ENCODE measurements at places on chromosomes 11 and 22.

GRCh38 chr11:12441231-12441861, 64.0 kb downstream of the PARVA start:
- DNase-seq = no peak

DNA sequence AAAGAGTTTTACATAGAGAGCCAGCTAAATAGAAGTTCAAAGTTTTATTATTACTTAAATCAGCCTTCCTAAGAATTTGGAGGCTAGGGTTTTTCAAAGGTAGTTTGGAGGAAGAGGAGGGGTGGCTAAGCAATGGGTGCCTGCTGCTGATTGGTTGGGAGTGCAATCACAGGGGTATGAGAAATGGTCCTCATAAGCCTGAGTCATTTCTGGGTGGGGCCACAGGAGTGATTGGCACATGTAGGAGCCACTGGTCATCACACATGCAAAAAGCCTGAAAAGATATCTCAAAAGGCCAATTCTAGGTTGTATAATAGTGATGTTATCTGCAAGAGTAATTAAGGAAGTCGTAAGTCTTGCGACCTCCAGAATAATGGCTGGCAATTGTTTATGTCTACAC, 12.9 kb downstream of the OR51L1 start:
- DNase-seq = no peak

- DNase-seq = no peak
Measured at GRCh38 chr11:27406498-27407354, 43.7 kb upstream of the CCDC34 start.

DNA sequence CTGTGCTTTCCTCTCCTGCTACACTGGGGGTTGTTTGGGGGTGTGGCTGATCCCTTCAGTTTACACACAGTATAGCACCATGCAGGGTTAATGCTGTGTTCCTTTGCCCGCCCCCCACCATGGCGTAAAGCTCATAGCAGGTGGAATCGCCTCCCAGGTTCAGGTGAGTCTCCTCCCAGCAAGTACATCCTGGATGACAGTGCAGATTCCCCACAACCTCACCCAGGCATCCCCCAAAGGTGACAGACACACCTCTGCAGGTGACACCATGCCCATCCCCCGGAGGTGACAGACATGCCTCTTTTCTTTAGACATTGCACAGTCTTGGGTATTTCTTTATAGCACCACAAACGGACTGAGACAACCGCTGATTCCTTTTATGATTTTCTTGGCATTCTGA, 343.7 kb downstream of the BRD1 start:
- no peak for DNase-seq

DNA sequence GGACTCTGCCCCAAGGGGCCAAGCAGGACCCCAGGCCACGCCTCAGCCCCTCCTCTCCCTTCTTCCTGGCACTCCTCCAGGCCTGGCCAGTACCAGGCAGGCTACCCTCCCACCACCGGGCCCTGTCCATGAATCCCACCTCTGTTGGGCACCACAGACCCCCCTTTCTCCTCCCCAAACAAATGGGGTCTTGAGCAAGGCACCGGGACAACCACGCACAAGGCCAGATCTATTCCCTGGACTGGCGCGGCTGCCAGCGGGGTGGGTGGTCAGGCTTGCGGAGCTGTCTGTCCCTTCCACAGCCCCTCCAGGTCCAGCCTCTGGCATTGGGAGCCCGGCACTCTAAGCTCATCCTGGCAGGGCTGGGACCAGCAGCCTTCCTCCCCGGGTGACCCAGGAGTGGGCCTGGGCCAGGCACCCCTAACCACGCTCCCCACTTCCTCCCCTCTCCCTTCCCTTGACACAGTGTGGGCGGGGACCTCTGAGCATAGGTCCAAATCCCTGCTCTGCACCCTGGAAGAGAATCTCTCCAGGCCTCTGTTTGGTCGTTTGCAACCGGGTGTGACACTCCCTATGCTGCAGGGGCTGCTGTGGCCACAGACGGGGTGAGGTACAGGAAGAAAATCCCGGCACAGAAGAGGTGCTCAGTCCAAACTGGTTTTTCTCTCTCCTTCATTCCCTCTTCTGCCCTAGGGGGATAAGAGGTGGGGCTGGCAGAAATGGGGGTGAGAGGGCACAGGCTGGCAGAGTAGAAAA, 14.6 kb downstream of the ELFN2 start:
- no peak for DNase-seq

DNA sequence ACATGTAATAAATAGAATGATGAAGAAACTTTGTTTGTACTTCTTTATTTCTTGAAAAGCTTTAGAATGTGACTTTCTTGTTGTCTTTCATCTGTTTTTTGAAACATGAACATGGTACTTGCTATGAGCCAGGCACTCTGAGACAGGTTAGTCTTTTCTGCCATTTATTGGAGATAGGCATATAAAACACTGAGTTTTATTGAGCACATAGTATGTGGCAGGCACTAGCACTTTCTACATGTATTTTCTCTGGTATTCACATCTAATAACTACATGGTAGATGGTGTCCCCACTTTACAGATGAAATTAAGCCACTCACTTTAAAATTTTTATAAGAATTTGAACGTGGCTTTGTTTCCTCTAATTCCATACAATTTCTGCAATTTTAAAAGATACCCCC, 7.7 kb upstream of the ANKRD42 start:
- no peak for DNase-seq

- no peak for DNase-seq
Measured at GRCh38 chr11:76456571-76456970, 11.8 kb downstream of the EMSY start.

- DNase-seq = no peak
Measured at GRCh38 chr11:123484448-123484847, 54.4 kb downstream of the GRAMD1B start.

DNA sequence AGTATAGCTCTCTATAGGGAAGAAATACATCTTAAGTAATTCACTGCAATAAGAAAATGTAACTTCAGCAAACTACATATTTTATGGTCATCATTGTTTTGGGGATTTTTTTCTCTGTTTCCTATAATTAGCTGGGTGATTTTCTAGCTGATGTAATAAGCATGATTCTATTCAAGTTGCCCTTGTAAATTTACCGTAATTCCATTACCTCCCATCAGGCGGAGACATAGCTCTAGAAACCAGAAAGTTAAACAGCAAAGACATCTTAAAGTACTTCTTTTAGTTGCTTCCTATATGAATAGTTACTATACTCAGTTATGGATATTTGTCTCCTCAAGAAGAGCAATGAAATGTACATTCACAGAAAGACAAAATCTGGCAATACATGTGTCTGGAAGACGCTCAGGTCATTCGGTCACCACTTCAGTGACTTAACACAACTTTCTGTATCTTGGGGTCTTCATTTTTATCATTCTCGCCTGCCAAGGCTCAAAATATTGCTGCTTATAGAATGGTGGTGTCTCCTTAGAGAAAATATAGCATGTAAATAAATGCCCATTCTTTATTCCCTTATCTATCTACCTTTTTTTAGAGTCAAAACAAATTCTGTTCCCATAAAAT, 239.9 kb upstream of the ZC3H12C start:
- DNase-seq = no peak

DNA sequence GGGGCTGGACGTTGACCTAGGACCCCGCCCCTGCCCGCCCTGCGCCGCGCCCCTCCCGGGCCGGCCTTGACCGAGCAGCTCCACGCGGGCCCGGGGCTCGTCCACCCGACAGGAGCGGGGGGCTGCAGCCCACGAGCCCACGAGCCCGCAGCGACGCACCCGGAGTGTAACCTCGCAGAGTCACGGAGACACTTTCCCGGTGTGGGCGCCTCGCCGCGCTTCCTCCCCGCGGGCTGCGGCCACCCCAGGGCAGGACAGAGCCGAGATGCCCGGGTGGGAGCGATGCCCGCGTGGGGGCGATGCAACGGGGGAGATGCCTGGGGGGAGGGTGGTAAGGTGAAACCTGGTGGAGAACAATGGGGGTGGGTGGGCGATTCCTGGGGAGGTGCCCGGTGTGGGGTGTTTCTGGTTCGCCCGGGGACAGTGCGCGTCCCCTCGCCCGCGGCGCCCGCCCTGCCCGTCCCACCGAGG, 4.9 kb upstream of the ZBED4 start:
- DNase-seq = no peak

DNA sequence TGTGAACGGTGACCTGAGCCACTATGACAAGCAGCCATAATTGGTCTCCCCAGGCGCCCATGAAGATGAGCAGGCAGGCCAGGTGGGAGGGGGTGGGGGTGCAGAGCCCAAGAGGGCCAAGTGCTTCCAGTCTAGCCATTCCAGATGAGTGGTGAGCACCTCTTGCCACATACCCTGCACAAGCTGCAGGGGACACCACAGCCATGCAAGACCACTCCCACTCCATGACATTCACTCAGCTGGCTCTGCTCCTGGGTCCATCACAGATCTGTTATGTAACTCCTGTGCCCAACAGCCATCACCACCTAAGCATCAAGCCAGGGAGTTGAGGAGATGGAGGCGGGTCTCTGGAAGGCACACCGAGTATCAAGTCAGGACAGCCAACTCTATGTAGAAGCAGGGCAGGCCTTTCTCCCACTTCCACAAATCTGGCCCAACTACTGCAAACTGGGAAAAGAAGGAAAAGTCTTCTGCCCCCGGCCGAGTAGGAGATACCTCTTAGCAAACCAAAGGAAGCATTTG, 8.4 kb downstream of the TMEM184B start:
- no peak for DNase-seq

- DNase-seq = no peak
Measured at GRCh38 chr11:18727479-18728236, 1.7 kb upstream of the IGSF22 start.

DNA sequence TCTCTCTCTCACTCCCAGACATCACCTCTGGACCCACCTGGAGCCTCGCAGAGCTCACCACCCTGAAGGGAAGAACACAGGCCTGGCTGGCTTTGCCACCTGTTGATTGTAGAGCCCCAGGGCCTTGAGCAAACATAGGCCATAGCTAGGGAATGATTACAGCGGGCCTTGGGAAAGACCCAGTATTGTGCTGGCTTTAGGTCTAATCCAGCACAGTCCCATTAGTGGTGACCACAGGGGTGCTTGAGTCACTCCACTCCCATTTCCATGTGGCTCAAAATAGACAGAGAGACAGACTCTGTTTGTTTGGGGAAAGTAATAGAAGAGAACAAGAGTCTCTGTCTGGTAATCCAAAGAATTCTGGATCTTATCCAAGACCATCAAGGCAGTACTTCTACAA, 42.7 kb upstream of the FAM181B start:
- no peak for DNase-seq

All from stimulated activated CD8-positive, alpha-beta memory T cell treated with anti-CD3 and anti-CD28 coated beads, Interleukin-7, amount 100 ng/mL, for 1 hour (primary cell).